ENCODE measurements at places on chromosomes 2 and 18. TPM values are rescaled to one million over a fixed set of nuclear protein-coding genes. Genes with fewer than 3 reads are reported as not detected.

Gene KLHL41
- total RNA-seq: 0.72 TPM

Gene SIX2
- total RNA-seq: 0.51 TPM

Gene PRKCE
- 14.0 TPM for total RNA-seq

Gene CPS1
- 5.1 TPM for total RNA-seq

Gene TEKT4
- 0.26 TPM for total RNA-seq

Gene PCARE
- total RNA-seq: not detected

Gene ASB18
- total RNA-seq: not detected

Gene TMEFF2
- total RNA-seq: 1.5 TPM

Gene HRH4
- total RNA-seq: not detected

Gene PLCL1
- not detected for total RNA-seq

Gene TLX2
- total RNA-seq: not detected

Gene TMEM37
- 0.28 TPM for total RNA-seq

Gene CCBE1
- 0.13 TPM for total RNA-seq

Gene C2orf68
- 23.7 TPM for total RNA-seq

Gene GULP1
- 51.5 TPM for total RNA-seq

Gene HOXD11
- 0.49 TPM for total RNA-seq

Gene KCNJ13
- 1.1 TPM for total RNA-seq

Gene IMPACT
- total RNA-seq: 36.2 TPM

Gene DLX1
- total RNA-seq: 3.5 TPM

Gene ANKRD29
- 0.67 TPM for total RNA-seq

Gene ST8SIA3
- not detected for total RNA-seq

Gene GKN1
- not detected for total RNA-seq

Gene SLC19A3
- 0.28 TPM for total RNA-seq

Gene CCDC141
- total RNA-seq: 0.10 TPM

Gene MOCOS
- 3.0 TPM for total RNA-seq

Gene CD302
- 3.3 TPM for total RNA-seq

Gene PRKAG3
- not detected for total RNA-seq

Gene ZAP70
- total RNA-seq: 0.54 TPM

Gene BCL2L11
- 43.8 TPM for total RNA-seq

Gene ACSL3
- total RNA-seq: 85.2 TPM

Gene NOSTRIN
- not detected for total RNA-seq

Gene NTSR2
- total RNA-seq: 0.15 TPM

Gene FAM124B
- 0.08 TPM for total RNA-seq

Gene UGT1A5
- not detected for total RNA-seq

Gene FRZB
- total RNA-seq: 0.08 TPM

Gene AMER3
- not detected for total RNA-seq

Gene GALNT14
- total RNA-seq: 0.67 TPM

Gene PIEZO2
- 0.57 TPM for total RNA-seq

Gene CHST9
- 0.05 TPM for total RNA-seq

Gene INHA
- 1.2 TPM for total RNA-seq

Gene ANKRD36B
- 14.7 TPM for total RNA-seq

Gene GPR45
- not detected for total RNA-seq

Gene MOB4
- total RNA-seq: 25.6 TPM

Gene CLEC4F
- total RNA-seq: not detected

Gene PARD3B
- 3.6 TPM for total RNA-seq

Gene MAPK4
- not detected for total RNA-seq

Gene CRYBA2
- total RNA-seq: not detected

Gene ADAM23
- total RNA-seq: 0.18 TPM

Gene TTN
- 0.13 TPM for total RNA-seq
